Epithelial cell of proximal tubule (primary cell): ENCODE measurements at places on chromosomes 16 and 17. TPM values are rescaled to one million over a fixed set of nuclear protein-coding genes. Genes with fewer than 3 reads are reported as not detected.

GRCh38 chr17:17030515-17031211, 11.6 kb upstream of the MPRIP start:
- DNase-seq, result no peak

DNA sequence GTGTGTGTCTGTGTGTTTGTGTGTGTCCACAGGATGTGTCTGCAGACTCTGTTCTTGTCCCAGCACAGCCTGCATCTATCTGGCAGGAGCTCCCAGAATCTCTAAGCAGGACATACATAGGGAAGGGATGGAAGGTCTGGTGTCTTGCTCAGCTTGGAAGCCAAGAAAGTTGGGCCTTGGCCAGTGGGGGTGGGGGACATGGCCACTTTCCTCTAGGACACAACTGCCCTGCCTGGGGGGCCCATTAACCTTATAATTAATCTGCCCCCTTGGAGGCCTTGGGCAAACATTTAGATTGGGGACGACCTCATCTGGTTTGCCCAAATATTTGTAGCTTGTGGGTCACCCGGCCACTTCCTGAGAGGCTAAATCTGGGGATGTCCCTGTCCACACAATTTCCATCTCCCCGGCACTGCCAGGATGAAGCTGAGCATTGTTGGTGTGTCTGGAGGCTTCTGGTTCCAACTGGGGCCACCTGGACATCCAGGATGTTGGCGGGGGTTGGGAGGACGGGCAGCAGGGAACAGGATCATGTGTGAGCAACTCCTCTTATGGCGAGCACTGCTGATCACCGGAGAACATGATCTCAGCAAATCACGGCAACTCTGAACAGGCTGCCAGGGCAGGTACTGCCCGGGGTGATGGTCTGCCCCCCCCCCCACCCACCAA, 17.2 kb upstream of the FOXF1 start:
- no peak for DNase-seq

DNA sequence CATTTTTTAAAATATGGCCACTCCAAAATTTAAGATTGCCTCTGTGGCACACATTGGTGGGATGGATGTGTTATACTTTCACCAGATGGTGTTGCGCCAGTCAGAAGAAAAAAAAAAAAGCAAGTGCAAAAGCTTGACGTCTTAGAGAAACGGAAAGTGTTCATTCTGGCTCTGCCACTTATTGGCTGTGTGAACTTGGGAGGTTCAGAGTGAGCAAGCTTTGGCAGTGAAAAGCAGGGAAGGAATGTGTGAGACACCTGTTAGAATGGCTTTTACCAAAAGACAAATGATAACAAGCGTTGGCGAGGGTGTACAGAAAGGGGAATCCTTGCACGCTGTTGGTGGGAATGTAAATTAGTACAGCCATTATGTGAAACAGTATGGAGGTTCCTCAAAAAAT, 298.0 kb downstream of the TMEM114 start:
- DNase-seq, result no peak

DNA sequence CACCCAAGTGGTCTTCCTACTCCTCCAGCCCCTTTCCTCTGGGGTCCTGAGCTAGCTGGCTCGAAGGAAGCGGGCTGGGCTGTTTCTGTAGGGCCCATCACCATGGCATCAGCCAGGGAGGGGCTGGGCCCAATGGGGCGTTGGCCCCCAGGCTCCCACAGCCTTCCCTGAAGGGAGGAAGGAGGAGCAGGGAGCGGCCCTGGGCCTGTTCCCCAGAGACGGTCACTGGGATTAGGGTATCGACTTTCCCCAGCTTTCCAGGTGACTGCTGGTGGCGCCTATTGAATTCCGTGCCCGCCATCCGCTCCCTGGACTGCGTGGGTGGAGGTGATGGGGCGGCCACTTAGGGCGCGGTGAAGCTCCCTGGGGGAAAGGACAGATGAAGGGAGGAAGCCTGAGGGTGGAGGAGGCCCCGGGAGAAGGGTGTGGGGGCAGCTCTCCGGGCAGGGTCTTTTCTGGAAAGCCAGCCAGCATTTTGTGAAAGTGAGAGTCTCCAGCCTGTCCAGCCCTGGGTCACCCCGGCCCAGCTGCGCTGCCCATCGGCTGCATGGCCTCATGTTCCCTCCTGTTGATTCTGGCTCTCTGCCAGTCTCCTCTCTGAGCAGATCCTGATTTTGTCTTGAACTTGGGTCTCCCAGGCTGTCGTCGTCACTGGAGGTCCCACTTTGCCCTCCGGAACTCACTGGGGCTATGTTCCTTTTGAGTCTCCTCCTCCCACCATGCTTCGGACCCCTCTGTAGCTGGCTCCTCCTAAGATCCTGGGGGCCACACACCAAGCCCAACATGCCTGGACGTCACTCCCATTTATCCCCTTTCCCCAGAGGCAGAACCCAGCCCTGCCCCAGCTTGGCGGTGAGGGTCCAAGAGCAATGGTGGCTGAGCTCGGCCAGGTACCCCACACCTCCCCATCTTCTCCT, 9.8 kb downstream of the NHERF1 start:
- no peak for DNase-seq

- DNase-seq, result no peak
These were observed 10.0 kb upstream of the TERF2 start for GRCh38 chr16:69395859-69396186.

GRCh38 chr17:56608944-56609343, 15.4 kb downstream of the NOG start:
- DNase-seq, result no peak

DNA sequence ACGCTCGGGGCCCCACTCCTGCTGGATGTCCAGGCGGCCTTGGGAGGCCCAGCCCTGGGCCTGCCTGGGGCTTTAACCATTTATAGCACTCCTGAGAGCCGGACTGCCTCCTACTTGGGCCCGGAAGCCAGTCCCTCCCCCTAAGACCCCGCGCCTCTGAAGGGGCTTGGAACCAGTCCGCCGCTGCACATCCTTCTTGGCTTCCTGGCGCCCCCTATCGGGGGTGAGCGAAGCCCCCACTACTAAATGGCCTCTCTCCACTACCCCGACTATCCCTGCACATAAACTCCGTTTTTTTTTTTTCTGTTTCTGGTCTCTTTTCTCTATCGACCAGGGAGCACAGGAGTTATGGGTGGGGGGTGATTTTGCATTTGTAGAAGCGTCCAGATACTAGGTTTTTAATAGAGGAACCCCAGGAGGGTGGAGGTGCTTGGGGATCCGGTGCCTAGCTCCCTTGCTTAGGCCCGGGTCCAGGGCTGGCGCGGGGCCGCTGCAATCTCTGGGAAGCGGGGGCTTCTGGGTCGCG, 633 bp upstream of the NOL3 start:
- DNase-seq, result no peak

DNA sequence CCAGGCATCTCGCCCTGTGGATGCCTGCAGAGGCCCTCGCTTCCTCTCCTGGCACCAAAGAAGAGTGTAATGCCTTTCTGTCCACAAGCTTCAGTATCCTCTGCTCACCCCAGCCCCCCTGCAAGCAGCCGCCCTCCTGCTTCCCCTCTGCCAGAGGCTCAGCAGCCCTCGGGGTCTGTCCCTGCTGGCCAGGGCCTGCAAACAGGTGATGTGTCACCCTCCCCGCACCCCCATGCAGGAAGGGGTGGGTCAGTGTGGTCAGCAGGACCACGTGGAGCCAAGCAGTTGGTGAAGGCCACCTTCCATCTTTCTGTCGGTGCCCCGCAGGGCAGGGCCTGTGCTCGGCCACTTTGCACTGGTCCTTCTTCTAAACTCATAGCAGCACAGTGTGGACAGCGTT, 129.9 kb upstream of the CIBAR2 start:
- no peak for DNase-seq

- DNase-seq, result no peak
These were observed 129.5 kb downstream of the SOCS1 start for GRCh38 chr16:11126399-11127054.

- DNase-seq, result no peak
These were observed 153.0 kb upstream of the RBL2 start for GRCh38 chr16:53281280-53281679.

- DNase-seq, result no peak
These were observed 68.2 kb downstream of the MYO18A start for GRCh38 chr17:29111816-29112499.

- DNase-seq, result no peak
These were observed 31.5 kb downstream of the SLC7A5 start for GRCh38 chr16:87837627-87838289.

- DNase-seq, result no peak
These were observed 139.2 kb downstream of the TOX3 start for GRCh38 chr16:52407778-52408177.

DNA sequence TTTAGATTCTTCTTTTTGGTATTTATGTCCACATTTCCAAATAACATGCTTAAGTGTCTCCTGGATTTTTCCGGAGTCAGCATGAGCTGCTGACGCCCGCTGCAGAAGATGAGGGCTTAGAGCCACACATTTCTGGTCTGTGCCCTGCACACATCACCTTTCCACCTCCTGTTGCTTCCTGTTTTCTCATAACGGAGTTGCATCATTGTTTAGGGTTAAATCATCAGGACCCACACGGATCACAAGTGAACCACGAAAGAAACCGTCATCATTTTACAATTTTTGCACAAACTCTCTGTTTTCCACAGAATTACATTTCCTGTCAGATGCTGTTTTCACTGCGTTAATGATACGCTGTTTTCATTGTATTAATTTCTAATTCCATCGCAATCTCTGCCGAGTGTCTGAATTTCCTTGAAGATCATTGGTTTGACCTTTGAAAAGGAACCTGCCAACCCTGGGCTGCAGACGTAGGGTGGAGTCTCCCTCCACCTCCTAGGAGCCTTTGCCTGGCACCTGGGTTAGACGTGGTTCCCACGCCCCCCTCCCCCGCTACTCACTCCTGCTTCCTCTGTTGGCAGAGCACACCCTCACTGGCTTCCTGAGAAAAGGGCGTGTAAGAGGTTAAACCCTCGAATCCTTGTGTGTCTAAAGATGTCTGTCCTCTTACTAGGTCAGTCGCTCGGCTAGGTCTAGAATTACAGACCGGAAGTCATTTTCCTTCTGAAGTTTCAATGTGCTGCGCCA, 68.2 kb downstream of the RNF213 start:
- no peak for DNase-seq

DNA sequence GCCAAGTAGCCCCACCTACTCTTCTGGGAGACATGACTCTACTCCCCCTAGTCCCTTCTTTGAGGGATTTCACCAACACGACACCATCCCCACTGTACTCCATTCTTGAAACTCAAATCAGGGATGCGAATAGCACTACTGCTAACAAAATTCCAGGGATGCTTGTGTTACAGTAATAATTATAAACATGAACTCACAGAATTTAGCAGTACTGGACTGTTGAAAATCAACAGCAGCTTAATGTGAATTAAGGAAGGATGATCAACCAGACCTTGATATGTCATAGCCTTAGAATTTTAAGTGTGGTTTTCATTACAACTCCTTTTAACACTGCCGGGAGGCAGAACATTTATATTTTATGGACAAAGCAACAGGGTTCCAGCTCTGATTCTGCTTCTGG, 37.9 kb downstream of the AMFR start:
- DNase-seq, result no peak

- no peak for DNase-seq
These were observed 241.1 kb downstream of the SOX9 start for GRCh38 chr17:72361892-72362291.

GRCh38 chr16:88770461-88771293, 14.3 kb downstream of the PIEZO1 start:
- DNase-seq, result no peak

GRCh38 chr17:60090417-60090816, 11.7 kb upstream of the HEATR6 start:
- no peak for DNase-seq

GRCh38 chr16:81673432-81673831, 105.7 kb upstream of the PLCG2 start:
- no peak for DNase-seq

DNA sequence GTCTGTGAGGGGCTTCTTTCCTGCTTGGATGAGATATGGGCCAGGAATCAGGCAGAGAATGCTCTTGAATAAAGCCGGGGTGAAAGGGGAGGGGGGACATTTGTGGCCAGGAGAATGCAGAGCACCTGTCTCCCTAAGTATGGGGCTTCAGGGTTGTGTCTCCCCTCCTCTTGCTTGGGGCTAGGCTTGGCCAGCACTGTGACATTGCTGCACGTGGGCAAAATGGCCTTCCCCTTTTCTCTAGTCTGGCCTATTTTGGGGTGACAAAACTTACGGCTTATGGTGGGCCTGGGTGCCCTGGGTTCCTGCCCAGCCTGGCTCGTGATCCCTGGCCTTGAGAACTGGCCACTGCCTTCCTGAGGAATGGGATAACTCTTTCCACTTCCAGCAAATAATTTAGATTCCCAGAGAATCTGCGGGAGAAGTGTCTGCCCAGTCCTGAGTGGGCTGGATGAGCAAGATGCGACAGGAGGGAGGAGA, 5.6 kb downstream of the NFE2L1 start:
- DNase-seq, result no peak

DNA sequence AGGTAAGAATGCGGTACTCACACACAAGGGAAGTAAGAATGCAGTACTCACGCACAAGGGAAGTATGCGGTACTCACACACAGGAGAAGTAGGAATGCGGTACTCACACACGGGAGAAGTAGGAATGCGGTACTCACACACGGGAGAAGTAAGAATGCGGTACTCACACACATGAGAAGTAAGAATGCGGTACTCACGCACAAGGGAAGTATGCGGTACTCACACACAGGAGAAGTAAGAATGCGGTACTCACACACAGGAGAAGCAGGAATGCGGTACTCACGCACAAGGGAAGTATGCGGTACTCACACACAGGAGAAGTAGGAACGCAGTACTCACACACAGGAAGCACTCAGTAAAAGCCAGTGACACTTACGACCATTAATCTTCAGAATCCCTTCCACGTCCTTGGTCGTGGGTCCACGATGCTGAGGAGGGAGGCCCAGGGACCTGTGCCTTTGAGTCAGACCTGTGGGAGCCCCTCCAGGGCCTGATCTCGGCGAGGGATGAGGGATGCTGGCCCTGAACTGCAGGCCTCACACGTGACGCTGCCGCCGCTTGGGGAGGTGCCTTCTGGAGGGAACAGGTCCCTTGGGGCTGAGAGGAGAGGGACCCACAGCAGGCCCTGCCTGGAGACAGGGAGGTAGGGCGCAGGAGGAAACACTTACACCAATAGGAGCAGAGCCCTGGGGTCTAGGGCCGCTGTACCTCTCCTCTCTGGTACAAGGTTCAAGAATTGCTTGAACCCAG, 20.2 kb downstream of the ABR start:
- DNase-seq, result no peak

GRCh38 chr17:83096401-83097224, 17.2 kb downstream of the METRNL start:
- no peak for DNase-seq

IL21R gene
- 0.29 TPM in 1 of 2 replicates, not detected in the other for total RNA-seq

MARVELD3 gene
- 2.2 and 7.9 TPM in 2 replicates for total RNA-seq

DNAAF1 gene
- total RNA-seq, result not detected in 2 replicates

GALK1 gene
- 44.3 and 48.2 TPM in 2 replicates for total RNA-seq

CCDC40 gene
- total RNA-seq, result 1.3 and 2.2 TPM in 2 replicates

WFIKKN2 gene
- not detected in 2 replicates for total RNA-seq

PRAC1 gene
- not detected in 2 replicates for total RNA-seq

KRT28 gene
- not detected in 2 replicates for total RNA-seq
